ENCODE measurements at places on chromosomes 4 and X.

DNA sequence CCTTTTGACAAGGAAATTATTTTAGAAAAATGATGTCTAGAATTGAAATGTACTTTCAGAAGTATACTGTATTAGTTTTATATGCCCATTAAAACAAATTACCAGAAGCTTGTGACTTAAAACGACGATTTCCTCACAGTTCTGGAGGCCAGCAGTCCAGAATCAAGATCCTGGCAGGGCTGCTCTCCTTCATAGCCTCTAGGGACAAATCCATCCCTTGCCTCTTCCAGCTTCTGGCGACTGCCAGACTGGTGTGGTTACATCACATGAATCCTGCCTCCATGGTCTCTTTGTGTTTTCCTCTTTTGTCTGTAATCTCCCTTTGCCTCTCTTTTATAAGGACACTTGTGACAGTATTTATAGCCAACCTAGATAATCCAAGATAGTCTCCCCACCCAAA, 97.1 kb downstream of the IQCM start:
- no peak for DNase-seq

DNA sequence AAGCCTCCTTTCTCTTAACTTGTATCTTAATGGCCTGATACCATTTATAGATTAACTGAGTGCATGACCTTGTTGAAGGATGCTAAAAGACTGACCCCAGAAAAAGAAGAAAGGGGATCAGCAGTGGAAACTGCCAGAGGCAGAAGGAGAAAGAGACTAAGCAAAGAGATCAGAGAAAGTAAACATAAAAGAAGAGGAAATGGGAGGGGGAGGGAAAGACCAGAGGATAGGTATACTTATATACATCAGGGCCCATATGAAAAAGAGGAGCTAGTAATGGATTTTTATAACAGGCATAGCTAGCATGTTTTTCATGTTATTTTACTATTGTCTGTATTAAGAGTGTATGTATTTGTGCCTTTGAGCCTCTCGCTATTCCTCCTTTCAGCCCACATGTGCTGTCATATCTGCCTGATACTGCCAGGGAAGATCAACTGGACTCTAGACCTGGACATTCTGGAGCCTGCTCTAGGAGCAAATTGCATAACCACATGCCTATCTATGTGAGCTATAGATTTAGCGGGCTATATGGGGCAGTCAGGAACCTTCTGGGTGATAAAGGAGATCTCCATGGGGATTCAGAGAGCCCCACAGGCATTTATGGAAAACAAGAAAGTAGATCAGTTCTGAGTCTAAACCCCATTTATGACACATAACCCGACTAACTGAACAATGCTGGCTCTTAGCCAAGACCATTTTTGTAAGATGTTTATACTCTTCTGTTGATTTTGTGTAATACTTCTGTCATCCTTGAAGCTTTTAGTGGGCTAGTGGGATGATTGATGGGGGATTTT, 13.4 kb upstream of the SNX12 start:
- DNase-seq = no peak

DNA sequence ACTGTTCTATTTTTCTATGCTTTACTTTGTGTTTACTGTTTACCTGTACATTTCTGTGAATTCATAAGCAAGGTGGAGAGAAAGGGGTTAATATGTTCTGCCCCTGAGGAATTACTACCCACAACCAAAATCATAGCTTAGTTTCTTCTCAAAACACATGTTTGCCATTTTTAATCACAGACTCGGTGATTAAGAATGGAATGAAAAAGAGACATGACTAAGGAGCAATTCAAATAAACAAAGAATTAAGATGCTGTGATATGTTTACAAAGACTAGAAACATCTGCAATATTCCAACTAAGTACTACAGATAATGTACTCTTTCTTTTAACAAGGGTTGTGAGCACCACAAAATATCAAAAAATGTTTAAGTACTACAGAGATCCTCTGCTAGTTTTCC, 11.7 kb upstream of the FAT4 start:
- no peak for DNase-seq

- no peak for DNase-seq
Measured at GRCh38 chr4:112167794-112168193, 22.5 kb downstream of the FAM241A start.

- no peak for DNase-seq
Measured at GRCh38 chr4:99234331-99235010, 15.4 kb upstream of the ADH6 start.

- no peak for DNase-seq
Measured at GRCh38 chrX:70183091-70183490, 5.8 kb downstream of the DGAT2L6 start.

GRCh38 chr4:99615170-99615820, 40.7 kb downstream of the MTTP start:
- DNase-seq = no peak

DNA sequence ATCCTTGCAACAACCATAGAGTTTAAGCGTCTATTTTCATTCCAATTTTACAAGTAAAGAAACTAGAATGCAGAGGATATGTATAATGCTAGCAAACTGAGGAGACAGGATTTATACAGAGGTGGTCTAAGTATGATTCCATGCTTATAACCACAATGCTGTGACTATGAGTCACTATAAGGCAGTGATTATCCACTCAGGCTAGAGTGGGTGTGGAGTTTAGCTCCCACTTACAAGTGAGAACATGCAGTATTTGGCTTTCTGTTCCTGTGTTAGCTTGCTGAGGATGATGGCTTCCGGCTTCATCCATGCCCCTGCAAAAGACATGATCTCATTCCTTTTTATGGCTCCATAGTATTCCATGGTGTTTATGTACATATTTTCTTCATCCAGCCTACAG, 41.6 kb upstream of the EDA2R start:
- DNase-seq = no peak

- DNase-seq = no peak
Measured at GRCh38 chr4:24794916-24795665, at the start of gene SOD3. SOD3 (plus strand) TSS chr4:24795573; CDS start chr4:24799522, 3,949 bp downstream.

GRCh38 chrX:28472926-28473325, 114.3 kb upstream of the IL1RAPL1 start:
- DNase-seq = no peak

DNA sequence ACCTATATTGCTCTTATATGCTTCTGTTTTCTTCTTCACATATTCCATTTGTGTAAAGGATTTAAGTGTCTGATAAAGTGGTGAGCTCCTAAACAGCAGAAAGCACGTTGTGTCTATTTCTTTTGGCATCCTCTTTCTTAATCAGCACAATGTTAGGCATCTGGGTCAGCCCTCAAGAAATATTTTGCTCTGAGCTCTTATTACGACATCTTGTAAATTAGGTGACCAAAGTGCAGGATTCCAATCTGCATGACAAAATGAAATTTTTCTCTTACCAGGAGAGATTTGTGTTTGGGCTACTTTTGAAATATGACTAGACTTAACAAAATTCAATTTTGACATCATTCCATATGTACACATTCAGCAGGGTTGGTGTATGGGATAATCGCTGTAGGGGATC, 210.0 kb upstream of the IGFBP7 start:
- DNase-seq = no peak

DNA sequence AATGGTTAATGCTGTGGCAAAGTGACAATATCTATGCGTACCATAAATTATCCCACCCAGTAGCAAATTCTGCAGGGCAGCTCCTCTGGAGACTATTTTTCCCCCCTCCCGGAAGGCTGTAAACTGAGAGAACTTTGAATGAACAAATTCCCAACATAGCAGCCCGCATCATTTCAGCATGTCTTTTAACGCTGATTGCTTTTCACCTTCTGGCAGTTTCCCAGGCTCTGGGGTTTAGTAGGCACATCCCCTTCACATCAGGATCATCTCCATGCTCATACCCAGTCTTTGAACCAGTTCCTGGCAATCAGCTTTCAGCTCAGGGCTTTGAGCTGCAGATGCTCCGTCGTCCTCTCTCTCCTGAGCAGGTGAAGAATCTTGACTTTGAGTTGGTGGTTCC, 26.6 kb upstream of the WDR1 start:
- DNase-seq = no peak

Data from SW 1271 (cell line).